ENCODE measurements at places on chromosomes 2 and 18.

GRCh38 chr2:105307550-105307949 lies 22.0 kb downstream of the TGFBRAP1 start:
- DNase-seq: no peak

DNA sequence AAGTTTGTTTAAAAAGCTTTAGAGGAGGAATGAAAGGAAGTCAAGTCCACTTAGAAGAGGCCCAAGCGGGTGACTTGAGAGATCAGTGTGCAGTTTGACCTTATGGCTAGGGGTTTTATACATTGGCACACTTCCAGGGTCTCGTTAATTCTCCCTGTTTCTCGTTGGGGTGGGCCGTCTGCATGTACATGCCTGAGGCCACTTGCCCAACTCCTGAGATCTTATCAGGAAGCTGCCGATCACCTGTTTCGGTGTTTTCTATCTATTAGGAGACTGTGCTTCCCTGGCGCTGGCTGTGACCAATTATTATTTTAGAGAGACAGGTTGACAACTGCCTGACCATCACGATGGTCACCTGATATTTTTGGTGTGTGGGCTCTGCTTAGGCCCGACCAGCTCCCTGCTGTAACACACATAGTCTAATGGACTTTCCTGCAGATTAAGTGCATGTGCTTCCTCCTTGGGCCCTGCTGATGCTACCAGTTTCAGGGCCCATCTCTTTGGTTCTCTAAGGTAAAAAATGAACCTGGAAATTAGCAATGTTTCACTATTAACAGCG lies 31.0 kb upstream of the MSH6 start:
- DNase-seq: no peak

DNA sequence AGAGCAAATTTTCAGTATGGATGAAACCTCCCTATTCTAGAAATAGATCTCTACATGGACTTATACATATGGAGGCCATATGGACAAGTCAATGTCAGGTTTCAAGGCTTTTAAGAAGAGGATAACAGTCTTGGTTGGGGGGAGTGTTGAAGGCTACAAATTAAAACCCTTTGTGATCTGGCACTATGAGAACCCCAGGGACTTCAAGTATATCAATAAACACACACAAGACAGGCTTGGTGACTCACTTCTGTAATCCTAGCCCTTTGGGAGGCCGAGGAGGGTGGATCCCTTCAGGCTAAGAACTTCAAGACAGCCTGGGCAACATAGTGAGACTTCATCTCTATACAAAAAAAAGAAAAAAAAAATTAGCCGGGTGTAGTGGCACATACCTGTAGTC lies 127.2 kb upstream of the SP5 start:
- DNase-seq: no peak

DNA sequence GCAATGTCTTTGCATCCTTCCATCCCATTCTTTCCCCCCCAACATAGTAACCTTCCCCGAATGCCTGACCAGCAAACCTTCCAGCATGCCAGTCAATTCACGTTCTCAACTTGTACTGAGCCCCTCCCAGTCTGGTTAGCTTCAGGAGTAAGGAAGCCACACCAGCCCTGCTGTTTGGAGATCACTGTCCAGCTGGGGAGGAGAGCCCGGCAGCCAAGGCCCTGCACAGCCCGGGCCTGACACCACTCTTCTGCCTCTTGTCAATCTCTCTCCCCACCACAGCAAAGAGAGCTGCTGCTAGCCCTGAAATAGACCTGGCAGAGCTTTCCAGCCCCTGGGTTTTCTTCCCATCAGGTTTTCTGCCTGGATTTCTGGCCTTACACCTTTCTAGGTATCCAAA lies 185.8 kb upstream of the ID2 start:
- DNase-seq: no peak

GRCh38 chr2:36512705-36513104 lies 85.3 kb downstream of the FEZ2 start:
- no peak for DNase-seq

All from stimulated activated CD4-positive, alpha-beta T cell treated with anti-CD3 and anti-CD28 coated beads, Interleukin-15, amount 100 ng/mL, for 48 hours (primary cell).